ENCODE measurements at places on chromosomes 11 and 22. TPM values are rescaled to one million over a fixed set of nuclear protein-coding genes. Genes with fewer than 3 reads are reported as not detected.
A peak's percentile ranks its signal among the peaks of the same experiment; 100 is the strongest.

- DNase-seq = no peak
These were observed 39.0 kb upstream of the MMP20 start for GRCh38 chr11:102664001-102664752.

The PHLDA2 gene
- total RNA-seq = 2.4 TPM

- no peak for DNase-seq
These were observed 60.0 kb downstream of the OR10A6 start for GRCh38 chr11:7871056-7871455.

The DNAJB13 gene
- total RNA-seq = 0.13 TPM

- peak; percentile 34 for DNase-seq
These were observed 217.4 kb downstream of the SBF2 start for GRCh38 chr11:10076458-10077141.

GRCh38 chr22:49210606-49211005 is 617.1 kb downstream of the BRD1 start:
- DNase-seq = no peak

DNA sequence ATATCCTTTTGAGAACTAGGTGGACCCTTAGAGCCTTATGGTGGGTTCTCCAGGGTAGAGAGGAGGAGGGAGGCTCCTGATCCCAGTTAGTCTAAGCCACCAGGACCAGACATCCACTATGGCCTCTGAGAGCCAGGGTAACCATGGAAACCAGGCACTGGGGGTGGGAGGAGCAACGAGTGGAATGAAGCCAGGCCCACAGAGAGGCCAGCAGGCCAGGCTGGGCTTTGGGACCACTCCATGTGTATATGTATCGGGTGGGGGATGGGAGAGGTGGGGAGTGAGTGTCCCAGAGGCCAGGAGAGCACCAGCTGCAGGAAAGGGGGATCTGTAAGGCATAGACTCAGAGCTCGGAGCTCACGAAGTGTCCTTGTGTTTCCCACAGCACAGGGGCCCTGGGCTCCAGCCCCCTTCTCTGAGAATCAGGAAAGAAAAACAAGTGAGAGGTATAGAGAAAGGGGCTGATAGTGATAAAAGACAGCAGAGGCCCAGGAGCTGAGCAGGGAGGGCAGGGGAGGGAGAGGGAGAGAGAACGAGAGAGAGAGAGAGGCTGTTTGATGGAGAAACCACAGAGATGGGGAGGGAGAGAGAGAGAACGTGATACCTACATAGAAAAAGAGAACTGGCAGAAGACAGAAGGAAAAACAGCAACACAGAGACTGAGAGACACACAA is 15.5 kb upstream of the TSPAN18 start:
- DNase-seq = no peak

The LUZP2 gene
- not detected for total RNA-seq

GRCh38 chr11:1041936-1042608 is 5.6 kb upstream of the MUC6 start:
- no peak for DNase-seq

Measured in dermis microvascular lymphatic vessel endothelial cell (primary cell).